ENCODE measurements at places on chromosomes 3 and 15. TPM values are rescaled to one million over a fixed set of nuclear protein-coding genes. Genes with fewer than 3 reads are reported as not detected.

DNA sequence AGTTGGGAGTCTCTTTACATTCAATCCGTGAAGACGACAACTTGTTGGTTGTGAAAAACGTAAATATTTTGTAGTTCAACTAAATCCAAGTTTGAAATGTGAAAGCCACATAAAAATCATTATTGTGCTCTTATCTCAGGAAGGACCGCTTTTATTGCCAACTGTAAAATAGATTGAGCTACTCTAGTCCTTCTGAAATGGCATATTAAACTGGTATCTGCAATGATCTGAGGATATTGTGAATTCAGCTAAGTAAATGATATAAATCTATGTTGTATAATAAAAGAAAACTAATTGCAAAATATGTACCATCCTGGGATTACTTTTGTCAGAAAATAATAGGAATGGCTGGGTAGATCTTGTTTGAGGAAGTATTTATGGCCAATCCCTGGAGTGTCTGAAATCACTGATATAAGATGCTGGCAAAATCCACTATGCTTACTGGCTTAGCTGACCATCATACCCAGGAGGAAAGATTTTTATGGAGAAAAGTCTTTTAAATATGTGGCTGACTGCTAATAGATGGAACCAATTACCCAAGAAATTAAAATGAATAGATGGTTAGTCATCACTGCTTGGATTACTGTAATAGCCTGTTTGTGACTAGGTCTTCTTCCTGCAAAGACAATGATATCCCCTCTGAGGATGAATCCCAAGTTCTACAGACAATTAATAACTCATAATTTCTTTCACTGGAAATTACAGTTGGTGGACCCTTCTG, 191.8 kb downstream of the SEMA6D start:
- no peaks in the 10 kb centered on the region for H3K27me3 ChIP-seq
- no peak for DNase-seq
- H3K4me1 ChIP-seq, result no peaks in the 10 kb centered on the region

GRCh38 chr15:83710452-83710851, 56.5 kb downstream of the ADAMTSL3 start:
- H3K27ac ChIP-seq, result no peak overlapping the region
- no peak for DNase-seq
- no peaks in the 10 kb centered on the region for H3K4me1 ChIP-seq
- H3K36me3 ChIP-seq, result no peaks in the 10 kb centered on the region

DNA sequence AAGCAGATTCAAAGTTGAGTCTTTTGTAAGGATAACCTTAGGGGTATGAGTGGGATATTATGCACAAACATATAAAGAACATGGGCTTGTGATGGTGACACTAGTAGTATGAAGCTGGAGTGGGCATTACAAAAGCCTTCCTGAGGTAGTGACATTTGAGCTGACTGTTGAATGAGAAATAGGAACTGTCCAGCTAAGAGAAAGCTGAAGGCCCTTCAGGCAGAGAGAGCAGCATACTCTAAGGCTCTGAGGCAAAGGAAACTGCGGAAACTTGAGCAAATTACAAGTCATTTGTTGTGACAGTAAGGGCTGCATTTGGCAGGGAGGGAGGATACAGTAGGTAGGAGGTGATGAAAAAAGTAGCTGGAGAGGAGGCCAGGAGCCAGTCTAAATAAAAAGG, 190.7 kb upstream of the CD96 start:
- no peaks in the 10 kb centered on the region for H3K4me1 ChIP-seq
- H3K27me3 ChIP-seq, result no peaks in the 10 kb centered on the region
- H3K36me3 ChIP-seq, result no peaks in the 10 kb centered on the region
- DNase-seq, result no peak

- no peaks in the 10 kb centered on the region for H3K36me3 ChIP-seq
- no peak for DNase-seq
- H3K27ac ChIP-seq, result no peak overlapping the region
- no peaks in the 10 kb centered on the region for H3K4me1 ChIP-seq
- H3K4me3 ChIP-seq, result no peak overlapping the region
Measured at GRCh38 chr3:56423661-56424099, 44.6 kb downstream of the ERC2 start.

- no peaks in the 10 kb centered on the region for H3K36me3 ChIP-seq
- H3K4me1 ChIP-seq, result no peaks in the 10 kb centered on the region
- H3K27ac ChIP-seq, result no peak overlapping the region
- H3K27me3 ChIP-seq, result no peaks in the 10 kb centered on the region
- H3K4me3 ChIP-seq, result no peak overlapping the region
Measured at GRCh38 chr15:75327005-75327404, 8.9 kb upstream of the COMMD4 start.

DNA sequence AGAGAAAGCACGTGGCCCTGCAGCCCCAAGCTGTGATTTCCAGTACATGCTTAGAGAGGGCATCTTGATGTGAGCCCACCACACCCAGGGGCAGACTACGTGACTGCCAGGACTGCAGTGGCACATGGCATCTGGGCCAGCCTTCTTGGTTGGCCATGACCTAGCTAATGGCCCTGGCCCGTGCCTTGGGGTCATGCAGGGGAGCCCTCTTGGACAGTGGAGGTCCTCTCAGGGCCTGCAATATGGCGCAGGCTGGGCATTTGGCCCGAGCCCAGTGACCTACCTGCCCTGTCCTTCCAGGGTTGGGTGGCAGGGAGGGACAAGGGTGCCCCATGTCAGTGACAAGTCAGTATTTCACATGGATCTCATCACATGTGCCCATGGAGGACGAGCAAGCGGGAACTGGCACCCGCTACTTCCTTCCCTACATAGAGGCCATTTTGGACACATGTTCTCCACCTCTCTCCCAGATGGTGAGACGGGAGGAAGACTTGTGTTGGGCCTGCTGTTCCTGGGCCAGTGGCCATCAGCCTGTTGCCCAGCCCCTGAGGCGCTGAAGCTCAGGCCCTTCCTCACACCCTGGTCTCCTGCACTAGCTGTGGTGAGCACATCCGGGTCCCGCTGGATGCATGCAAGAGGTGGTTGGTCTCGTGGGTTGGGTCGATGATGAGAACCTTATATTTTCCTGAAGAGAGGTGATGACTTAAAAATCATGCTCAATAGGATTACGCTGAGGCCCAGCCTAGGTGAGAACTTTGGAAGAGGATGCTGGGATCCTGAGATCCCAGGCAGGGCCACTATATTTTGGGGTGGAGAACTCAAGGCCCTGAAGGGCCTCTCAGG, 195.6 kb downstream of the UBE3A start:
- no peak overlapping the region for H3K27ac ChIP-seq
- H3K27me3 ChIP-seq, result no peaks in the 10 kb centered on the region
- DNase-seq, result no peak
- H3K4me1 ChIP-seq, result no peaks in the 10 kb centered on the region

- no peaks in the 10 kb centered on the region for H3K36me3 ChIP-seq
- DNase-seq, result no peak
- H3K4me1 ChIP-seq, result no peaks in the 10 kb centered on the region
- H3K4me3 ChIP-seq, result no peak overlapping the region
- no peaks in the 10 kb centered on the region for H3K27me3 ChIP-seq
Measured at GRCh38 chr3:124800076-124800475, 69.8 kb downstream of the UMPS start.

GRCh38 chr15:64429448-64429847, 30.9 kb upstream of the ZNF609 start:
- H3K4me1 ChIP-seq, result no peaks in the 10 kb centered on the region
- DNase-seq, result no peak
- H3K27ac ChIP-seq, result no peak overlapping the region
- H3K36me3 ChIP-seq, result no peaks in the 10 kb centered on the region

GRCh38 chr3:190036631-190037030, 84.1 kb downstream of the P3H2 start:
- no peak overlapping the region for H3K4me3 ChIP-seq
- H3K27me3 ChIP-seq, result no peaks in the 10 kb centered on the region
- DNase-seq, result no peak
- H3K36me3 ChIP-seq, result no peaks in the 10 kb centered on the region

DNA sequence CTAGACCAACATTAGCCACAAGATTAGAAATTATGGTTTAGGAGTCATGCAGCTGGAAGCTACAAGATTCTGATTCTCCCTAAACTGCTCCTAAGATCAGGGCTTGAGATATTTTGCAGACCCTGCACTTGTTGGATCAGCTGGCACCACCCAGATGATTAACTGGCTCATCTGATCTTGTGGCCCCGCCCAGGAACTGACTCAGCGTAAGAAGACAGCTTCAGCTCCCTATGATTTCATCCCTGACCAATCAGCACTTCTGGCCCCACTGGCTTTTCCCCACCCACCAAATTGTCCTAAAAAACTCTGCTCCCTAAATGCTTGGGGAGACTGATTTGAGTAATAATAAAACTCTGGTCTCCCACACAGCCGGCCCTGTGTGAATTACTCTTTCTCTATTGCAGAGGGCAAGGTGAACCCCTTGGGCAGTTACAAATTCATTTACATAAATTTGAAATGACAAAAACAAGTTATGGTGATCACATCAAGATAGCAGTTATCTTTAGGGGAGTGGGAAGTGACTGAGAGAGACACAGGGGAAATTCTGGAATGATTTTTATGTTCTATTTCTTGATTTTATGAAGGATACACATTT, 76.5 kb downstream of the CD200R1L start:
- DNase-seq, result no peak
- H3K27ac ChIP-seq, result no peak overlapping the region
- no peaks in the 10 kb centered on the region for H3K36me3 ChIP-seq
- H3K4me1 ChIP-seq, result no peaks in the 10 kb centered on the region

DNA sequence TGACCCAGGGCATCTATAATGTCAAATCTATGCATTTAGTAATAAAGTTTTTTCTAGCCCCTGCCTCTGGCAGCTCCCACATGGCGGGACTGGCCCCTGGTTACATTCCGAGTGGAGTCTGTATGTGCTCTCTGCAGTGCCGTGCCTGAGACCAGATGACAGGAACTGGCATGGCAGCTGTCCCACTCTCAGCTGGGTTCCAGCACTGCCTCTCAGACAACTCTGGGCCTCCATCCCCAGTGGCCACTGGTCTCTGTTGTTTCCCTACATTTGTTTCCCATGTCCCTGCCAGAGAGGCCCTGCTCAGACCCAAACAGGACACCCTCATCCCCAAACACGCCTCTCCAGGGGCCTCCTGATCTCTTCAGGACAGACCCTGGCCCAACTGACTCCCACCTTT, 109.3 kb downstream of the OCA2 start:
- H3K27me3 ChIP-seq, result no peaks in the 10 kb centered on the region
- H3K27ac ChIP-seq, result no peak overlapping the region
- H3K4me3 ChIP-seq, result no peak overlapping the region
- DNase-seq, result no peak
- H3K36me3 ChIP-seq, result no peaks in the 10 kb centered on the region

GRCh38 chr3:169145540-169146178, 517.9 kb downstream of the MECOM start:
- H3K27ac ChIP-seq, result peak overlapping the region; percentile 78
- peaks cover 3% of the 10 kb centered on the region for H3K27me3 ChIP-seq
- H3K4me1 ChIP-seq, result no peaks in the 10 kb centered on the region

- H3K36me3 ChIP-seq, result no peaks in the 10 kb centered on the region
- no peaks in the 10 kb centered on the region for H3K27me3 ChIP-seq
- H3K4me3 ChIP-seq, result no peak overlapping the region
- no peak for DNase-seq
- H3K4me1 ChIP-seq, result no peaks in the 10 kb centered on the region
Measured at GRCh38 chr3:4355401-4356219, 52.4 kb downstream of the SETMAR start.

DNA sequence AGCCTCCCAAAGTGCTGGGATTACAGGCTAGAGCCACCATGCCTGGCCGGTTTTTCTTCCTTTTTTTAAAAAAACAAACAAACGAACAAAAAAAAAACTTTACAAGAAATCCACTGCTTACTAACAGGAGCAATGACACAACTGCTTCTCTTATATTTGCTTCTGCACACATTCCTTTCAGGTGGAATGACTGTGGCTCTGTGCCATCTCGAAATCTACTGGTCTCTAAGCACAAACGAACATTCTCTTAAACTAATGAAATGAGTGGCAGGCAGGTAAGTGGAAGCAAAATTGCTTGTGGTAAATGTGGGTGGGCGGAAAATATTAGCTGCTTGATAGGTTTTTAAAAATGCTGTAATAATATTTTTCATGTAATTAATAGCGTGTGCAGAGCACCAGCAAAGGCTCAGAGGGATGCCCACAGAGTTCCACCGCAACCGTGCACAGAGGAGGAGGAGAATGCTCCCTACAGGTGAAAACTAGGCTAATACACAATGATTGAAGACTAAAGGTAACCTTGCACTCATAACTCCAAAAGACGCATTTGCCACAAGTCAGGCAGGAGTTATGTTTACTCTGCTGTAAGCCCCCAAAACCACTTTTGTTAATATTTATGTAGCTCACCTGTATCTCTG, 77.4 kb downstream of the LSAMP start:
- no peak overlapping the region for H3K27ac ChIP-seq
- H3K27me3 ChIP-seq, result no peaks in the 10 kb centered on the region

- DNase-seq, result no peak
- H3K36me3 ChIP-seq, result no peaks in the 10 kb centered on the region
- no peaks in the 10 kb centered on the region for H3K4me1 ChIP-seq
- H3K27me3 ChIP-seq, result no peaks in the 10 kb centered on the region
Measured at GRCh38 chr3:139292192-139292591, 51.6 kb upstream of the MRPS22 start.

GRCh38 chr15:65020419-65020818, 9.0 kb downstream of the MTFMT start:
- no peaks in the 10 kb centered on the region for H3K27me3 ChIP-seq
- H3K4me1 ChIP-seq, result no peaks in the 10 kb centered on the region
- no peak for DNase-seq
- no peak overlapping the region for H3K4me3 ChIP-seq
- no peak overlapping the region for H3K27ac ChIP-seq

Gene SPATA12
- total RNA-seq, result 0.27 TPM

Gene INSYN1
- 0.58 TPM for total RNA-seq

Gene EFHB
- 1.7 TPM for total RNA-seq

Gene SEMA5B
- 0.40 TPM for total RNA-seq

Gene MASP1
- 11.1 TPM for total RNA-seq

Gene CCK
- total RNA-seq, result not detected

Gene TLR9
- total RNA-seq, result 0.27 TPM

Gene TRIM42
- not detected for total RNA-seq

Gene TAGLN3
- total RNA-seq, result not detected

Gene SNTN
- total RNA-seq, result not detected
